ENCODE measurements at places on chromosomes 3 and 15.

- no peak for DNase-seq
Measured at GRCh38 chr15:57061696-57062095, 143.3 kb downstream of the TCF12 start.

- DNase-seq, result no peak
Measured at GRCh38 chr3:19531426-19531825, 383.1 kb downstream of the KCNH8 start.

- no peak for DNase-seq
Measured at GRCh38 chr15:60937278-60937677, 291.8 kb downstream of the RORA start.

- no peak for DNase-seq
Measured at GRCh38 chr3:12556314-12556689, 585 bp upstream of the MKRN2 start.

- no peak for DNase-seq
Measured at GRCh38 chr3:63295806-63296205, 17.7 kb downstream of the SYNPR start.

DNA sequence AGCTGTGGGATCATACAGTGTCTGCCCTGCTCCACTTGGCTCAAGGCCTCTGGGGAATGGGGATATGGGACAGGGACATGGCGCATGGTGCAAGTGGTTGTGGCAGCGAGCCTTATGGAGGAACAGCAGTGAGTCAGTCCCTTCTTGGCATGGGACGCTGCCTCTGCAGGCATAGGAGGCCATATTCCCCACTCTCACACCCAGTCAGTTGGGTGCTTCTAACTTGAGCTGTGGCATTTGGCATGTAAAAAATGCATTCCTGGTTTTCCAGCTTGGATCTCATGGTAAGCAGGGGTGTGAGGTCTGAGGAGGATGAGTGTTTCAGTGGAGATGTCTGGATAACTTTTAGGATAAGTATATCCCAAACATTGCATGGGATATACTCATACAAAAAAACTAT lies 31.6 kb upstream of the UBE2Q2 start:
- no peak for DNase-seq

- DNase-seq, result peak; percentile 63
Measured at GRCh38 chr15:40769274-40770146, at the start of gene C15orf62. C15orf62 (plus strand) TSS chr15:40769980; CDS start chr15:40770496, 516 bp downstream.

DNA sequence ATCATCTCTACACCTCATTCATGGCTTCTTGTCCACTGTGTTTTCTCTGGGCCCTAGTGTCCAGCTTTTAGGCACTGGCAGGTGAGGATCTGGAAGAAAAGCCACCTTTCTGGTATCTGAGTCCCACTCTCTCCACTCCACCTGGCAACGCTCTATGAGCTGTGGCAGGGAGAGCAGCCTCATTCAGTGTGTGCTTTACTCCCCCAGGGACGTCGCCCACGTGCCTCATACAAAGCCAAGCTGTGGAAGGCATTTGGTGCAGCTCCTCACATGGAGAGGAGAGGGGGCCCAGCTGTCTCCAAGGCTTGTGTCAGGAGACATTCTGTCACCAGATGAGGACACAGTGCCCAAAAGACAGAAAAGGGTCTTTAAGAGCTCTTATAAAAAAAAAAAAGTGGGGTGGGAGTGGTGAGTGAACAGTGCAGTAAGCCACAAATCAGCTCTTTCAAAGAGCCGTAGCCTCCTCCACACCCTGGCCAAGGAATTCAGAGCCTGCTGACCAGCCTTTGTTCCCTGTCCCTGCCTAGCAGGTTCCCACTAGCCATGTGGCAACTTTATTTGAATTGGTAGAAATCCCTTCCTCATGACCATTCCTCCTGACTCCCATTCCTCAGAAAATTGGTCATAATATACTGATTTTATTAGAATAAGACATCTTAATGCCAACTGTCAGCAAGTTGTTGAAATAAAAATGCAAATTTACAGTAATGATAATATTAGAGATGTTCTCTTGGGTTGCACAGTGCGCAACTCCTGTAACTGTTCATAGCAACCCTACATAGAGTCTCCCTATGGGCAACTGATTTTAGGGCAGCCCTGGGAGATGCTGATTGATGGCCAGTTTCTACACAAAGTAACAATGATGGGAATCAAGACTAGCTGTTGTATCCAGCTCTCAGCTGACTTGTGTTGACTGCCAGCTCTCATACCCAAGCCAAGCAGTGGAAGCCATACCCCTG lies 29.5 kb downstream of the GALNT15 start:
- DNase-seq, result no peak

GRCh38 chr3:16178628-16178988 lies 4.1 kb downstream of the GALNT15 start:
- DNase-seq, result no peak

DNA sequence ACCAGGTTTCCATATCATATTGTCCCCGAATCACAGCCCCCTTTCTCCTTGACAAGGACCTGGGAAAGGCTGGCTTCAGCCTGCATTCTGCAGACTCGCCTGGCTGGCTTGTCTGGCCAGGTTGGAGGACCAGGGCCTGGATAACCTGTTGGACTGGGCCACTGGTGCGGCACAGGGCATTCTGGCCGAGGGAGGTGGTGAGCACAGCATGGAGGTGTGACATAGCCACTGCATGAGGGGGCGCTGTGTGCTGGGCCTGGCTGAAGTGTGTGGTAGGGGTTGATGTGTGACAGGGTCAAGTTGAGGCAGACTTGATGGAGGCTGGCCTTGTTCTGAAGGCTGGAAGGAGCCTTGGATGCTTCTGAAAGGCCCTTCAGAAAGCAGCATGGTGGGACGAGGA lies 2.9 kb downstream of the ESYT3 start:
- no peak for DNase-seq

DNA sequence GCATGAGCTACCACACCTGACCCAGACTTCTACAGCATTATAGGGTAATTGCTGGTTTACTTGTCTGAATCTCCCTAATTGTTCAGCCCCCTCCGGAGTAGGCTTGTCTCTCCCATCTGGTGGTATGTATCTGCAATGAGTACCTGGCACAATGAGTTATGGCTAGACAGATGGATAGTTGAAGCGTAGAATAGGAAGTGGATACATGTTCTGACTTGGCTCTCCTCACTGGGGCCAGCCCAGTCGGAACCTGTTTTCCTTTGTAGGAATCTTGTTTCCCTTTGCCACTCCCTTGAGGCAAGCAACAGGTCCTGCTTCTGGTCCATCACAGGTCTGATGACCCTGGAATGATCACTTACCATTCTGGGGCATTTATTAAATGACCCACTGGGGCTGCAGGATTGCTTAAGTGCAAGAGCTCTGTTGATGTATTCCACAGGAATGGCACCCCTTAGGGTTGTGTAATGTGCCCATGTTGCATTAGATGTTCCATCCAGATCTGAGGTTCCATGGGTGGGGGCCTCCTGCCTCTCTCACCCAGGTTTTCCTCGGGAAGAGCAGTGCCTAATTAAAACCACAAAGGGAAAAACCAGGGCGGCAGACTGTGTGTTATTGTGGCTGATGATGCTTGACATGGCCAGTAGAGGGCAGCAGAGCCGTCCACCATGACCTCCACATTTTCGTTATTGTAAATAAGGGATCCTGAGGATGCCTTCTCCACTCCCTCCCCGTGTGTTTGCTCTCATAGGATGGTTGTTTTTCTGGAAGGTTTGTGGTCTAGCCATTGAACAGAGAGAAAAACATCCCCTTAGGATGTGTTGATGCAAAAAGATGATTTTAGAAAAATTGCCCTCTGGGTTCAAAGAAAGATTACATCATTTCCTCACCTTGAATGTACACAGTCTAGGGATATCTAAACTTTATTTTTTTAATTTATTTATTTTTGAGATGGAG lies 58.0 kb downstream of the CMTM8 start:
- peak; percentile 37 for DNase-seq

DNA sequence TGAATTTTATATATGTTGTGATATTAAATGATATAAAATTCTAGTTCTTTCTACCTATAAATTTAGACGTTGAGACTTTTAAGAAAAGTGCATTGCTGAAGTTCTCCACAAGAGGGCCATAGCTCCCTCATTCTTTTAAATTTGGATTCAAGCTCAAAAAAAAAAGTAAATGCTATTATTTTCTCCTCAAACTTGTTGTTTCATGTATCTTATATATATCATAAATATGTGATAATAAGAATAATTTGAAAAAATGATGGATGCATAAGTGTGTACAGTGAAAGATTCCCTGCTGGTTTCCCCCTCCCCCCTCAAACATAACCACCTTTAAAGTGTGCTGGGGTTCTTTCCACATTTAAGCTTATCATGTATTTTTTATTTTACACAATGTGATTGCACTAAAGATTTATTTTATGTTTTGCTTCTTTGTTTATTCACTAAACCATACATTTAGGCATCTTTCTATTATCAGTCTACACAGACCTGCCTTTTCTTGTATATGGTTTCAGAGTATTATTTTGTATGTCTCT lies 769.4 kb upstream of the GOLIM4 start:
- no peak for DNase-seq

DNA sequence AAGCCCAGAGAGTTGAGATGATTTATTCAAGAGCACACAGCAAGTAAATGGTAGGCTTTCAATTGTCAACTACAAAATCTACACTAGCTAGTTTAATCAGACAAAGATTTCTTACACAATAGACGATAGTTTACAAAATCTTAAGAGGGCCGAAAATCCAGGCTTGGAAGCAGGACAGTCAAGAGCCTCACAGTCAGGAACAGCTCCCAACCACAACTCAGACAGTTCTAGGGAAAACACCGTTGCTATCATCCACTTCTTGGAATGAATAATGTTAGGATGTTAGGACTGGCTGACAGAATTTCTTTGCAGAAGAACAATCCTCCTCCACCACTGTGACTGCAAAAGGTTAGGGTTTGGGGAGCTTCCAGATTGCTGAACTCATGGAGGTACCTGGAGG lies 290.8 kb upstream of the ZPLD1 start:
- DNase-seq, result no peak

GRCh38 chr3:62233065-62233464 lies 140.3 kb downstream of the FEZF2 start:
- DNase-seq, result no peak

DNA sequence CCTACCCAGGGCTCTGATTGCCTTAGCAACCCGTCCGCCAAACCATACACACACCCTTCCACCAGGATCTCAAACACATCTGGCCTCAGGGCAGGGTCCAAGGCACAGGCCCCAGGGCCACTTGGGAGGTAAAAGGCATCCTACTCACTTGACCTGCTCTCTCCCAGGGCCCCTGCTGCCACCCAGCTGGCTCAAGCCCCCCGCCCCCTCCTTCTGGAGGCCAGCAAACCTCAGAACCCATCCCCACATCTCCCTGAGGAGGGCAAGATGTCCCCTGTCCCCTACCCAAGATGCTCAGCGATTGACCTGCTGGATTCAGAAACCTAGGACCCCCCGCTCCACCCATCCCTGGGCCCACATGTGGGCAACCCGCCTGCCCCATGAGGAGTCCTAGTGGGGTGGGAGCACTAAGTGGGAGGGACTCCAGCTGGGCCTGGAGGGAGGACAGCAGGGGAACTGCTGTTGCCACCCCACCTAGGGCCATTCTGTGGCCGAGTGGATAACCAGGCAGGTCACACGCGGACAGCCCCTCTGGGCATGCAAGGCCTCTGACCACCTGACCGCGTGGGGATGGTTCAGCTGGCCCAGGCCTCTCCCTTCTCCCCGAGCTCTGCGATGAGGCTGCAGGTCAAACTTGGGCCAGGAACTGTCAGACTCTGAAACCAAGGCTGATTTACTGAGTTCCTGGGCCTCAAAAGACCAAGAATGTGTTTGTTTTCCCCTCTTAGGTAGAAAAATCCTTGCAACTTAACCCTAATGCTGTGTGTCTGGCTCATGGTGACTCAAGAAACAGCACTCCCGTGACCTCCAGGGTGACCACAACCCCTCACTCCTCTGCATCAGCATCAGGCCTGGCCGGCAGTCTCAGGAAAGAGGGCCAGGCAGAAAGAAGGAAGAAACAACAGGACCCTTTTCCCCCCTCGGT lies 4.2 kb downstream of the MFGE8 start:
- DNase-seq, result no peak

DNA sequence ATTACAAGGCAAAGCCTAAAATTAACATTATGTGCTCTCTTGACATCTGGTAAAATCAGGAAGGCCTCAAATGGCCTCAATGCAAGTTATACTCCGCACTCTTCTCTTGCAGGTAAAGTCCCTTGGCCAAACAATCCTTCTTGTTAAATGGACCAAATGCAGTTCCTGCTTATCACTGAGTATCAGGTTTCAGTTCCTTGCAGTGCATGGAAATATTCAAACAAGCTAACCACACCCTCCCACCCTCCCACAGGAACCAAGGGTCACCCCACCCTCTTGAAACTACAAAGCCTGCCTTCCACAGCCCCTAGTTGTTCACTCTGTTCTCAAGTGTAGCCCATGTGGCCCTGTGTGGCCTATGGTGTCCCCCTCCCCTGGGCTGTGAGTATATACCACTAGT lies 171.9 kb upstream of the CADPS start:
- no peak for DNase-seq

DNA sequence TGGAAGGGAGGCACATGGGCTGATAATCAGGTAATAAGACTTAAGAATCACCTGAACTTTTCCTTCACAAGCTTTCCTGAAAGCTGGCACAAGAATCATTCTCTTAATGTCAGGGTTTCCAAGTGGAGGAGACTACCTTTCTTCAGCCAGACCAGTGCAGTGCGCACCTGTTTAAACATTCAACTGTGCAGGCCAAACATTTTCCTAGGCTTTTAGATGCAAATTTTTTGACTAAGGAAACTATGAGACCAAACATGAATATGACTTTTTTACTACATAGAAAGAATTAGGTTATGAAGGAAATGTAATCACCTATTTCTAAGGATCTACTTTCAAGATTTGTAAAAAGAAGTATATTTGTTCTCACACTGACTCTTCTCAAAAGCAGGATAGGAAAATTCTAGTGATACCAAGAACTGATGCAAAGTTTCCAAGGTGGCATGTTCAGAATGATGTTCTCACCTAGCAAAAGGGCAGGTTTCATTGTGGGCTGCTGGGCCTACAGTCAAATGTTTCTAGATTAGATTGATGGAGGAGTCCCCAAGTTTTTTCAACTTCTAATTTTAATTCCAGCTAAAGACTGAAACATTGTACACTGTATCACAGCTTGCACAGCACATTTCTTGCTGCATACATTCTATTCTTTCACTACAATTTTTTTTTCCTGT lies 339.1 kb downstream of the TIGIT start:
- no peak for DNase-seq

DNA sequence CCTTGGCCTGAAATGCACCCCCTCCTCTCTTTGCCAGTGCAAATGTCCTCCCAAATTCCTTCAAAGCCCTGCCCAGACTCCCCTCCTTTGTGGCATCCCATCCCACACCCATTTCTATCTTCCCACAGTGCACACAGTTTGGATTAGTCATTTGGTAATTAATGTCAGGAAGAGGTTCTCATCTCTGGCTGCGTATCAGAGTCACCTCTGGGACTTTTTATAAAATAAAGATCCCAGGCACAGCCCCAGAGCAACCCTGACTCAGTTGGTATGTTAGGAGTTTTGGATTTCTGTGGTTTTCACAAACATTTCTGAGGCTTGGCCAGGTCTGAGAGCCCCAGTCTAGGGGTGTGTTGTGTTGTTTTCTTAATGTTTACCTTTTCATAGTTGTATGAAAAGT lies 41.6 kb downstream of the C3orf20 start:
- no peak for DNase-seq

- DNase-seq, result no peak
Measured at GRCh38 chr15:39429898-39430357, 151.0 kb upstream of the THBS1 start.

All from stimulated activated CD4-positive, alpha-beta T cell treated with anti-CD3 and anti-CD28 coated beads, Interleukin-15, amount 100 ng/mL, for 1 hour (primary cell).